Ureter (tissue), 1 donor: ENCODE measurements at places on chromosomes 1 and 21. TPM values are rescaled to one million over a fixed set of nuclear protein-coding genes. Genes with fewer than 3 reads are reported as not detected.

The SPATA21 gene
- total RNA-seq = not detected

The KCNJ9 gene
- total RNA-seq = not detected

The LCK gene
- total RNA-seq = 3.8 TPM

The ZBTB8B gene
- 0.57 TPM for total RNA-seq

The OR2W3 gene
- not detected for total RNA-seq

The MIER1 gene
- total RNA-seq = 48.4 TPM

The SPTA1 gene
- not detected for total RNA-seq

The HSD11B1 gene
- 4.1 TPM for total RNA-seq

The FMOD gene
- total RNA-seq = 59.0 TPM

The GSTM5 gene
- total RNA-seq = 11.6 TPM

The PWP2 gene
- 8.3 TPM for total RNA-seq

The SLC45A1 gene
- 3.3 TPM for total RNA-seq

The SLX9 gene
- 32.4 TPM for total RNA-seq

The ICOSLG gene
- 3.0 TPM for total RNA-seq

The FCRL6 gene
- 0.49 TPM for total RNA-seq

The COL11A1 gene
- total RNA-seq = not detected

The PGLYRP3 gene
- total RNA-seq = not detected

The PLA2G2D gene
- not detected for total RNA-seq

The ANGPTL1 gene
- 26.3 TPM for total RNA-seq

The IRF2BP2 gene
- 118 TPM for total RNA-seq

The KIF17 gene
- 2.2 TPM for total RNA-seq

The ATP6V1G3 gene
- not detected for total RNA-seq

The BSND gene
- total RNA-seq = not detected

The CCDC181 gene
- total RNA-seq = 1.9 TPM

The PLPPR5 gene
- total RNA-seq = 0.08 TPM

The FCGR1A gene
- total RNA-seq = 2.9 TPM

The EIF4G3 gene
- 93.9 TPM for total RNA-seq

The EXOSC10 gene
- 71.5 TPM for total RNA-seq

The IGSF21 gene
- 6.6 TPM for total RNA-seq

The FALEC gene
- total RNA-seq = not detected

The TMPRSS15 gene
- total RNA-seq = not detected

The SMYD2 gene
- 48.8 TPM for total RNA-seq

The CASQ1 gene
- total RNA-seq = 10.5 TPM

The C1QA gene
- total RNA-seq = 64.0 TPM

The TEX38 gene
- 0.39 TPM for total RNA-seq

The ZNF281 gene
- 10.8 TPM for total RNA-seq

The DIO1 gene
- total RNA-seq = not detected

The ATP1A4 gene
- total RNA-seq = 16.5 TPM

The SYT6 gene
- total RNA-seq = 0.47 TPM

The RGS1 gene
- total RNA-seq = 50.0 TPM

The ETV3L gene
- not detected for total RNA-seq

The HPDL gene
- 2.3 TPM for total RNA-seq

The MRPS21 gene
- total RNA-seq = 79.7 TPM

The LMX1A gene
- total RNA-seq = not detected

The NFASC gene
- total RNA-seq = 52.3 TPM
